Activated CD4-positive, alpha-beta T cell treated with anti-CD3 and anti-CD28 coated beads, Interleukin-2, amount 50 U/mL, for 1 hour (primary cell): ENCODE measurements at places on chromosomes 1 and 21.

GRCh38 chr1:112477550-112477949 is 31.2 kb upstream of the WNT2B start:
- no peak for DNase-seq

- DNase-seq: no peak
Observed at GRCh38 chr1:201749059-201749690, 79.8 kb upstream of the IPO9 start.

GRCh38 chr1:10779841-10780240 is 16.6 kb downstream of the CASZ1 start:
- DNase-seq: no peak

DNA sequence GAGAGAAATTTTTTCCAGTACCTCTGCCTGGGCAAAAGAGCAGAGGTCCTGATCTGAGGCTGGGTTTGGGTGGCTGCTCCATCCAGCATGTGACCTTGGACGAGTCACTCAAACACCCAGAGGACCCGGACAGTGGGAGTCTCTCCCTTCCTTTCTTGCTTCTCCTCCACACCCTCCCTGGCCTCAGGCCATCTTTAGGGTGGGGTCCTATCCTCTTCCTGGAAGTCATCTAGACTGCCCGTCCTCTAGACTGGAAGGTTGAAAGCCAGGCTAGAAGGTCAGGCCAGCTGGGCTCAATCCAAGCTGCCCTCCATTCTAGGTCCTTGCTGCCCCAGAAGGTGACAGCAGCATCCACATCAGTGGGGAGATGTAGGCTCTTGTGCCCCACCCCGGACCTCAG is 599.5 kb downstream of the MATN1 start:
- DNase-seq: no peak

- no peak for DNase-seq
Observed at GRCh38 chr1:221408117-221408803, 333.6 kb downstream of the DUSP10 start.

DNA sequence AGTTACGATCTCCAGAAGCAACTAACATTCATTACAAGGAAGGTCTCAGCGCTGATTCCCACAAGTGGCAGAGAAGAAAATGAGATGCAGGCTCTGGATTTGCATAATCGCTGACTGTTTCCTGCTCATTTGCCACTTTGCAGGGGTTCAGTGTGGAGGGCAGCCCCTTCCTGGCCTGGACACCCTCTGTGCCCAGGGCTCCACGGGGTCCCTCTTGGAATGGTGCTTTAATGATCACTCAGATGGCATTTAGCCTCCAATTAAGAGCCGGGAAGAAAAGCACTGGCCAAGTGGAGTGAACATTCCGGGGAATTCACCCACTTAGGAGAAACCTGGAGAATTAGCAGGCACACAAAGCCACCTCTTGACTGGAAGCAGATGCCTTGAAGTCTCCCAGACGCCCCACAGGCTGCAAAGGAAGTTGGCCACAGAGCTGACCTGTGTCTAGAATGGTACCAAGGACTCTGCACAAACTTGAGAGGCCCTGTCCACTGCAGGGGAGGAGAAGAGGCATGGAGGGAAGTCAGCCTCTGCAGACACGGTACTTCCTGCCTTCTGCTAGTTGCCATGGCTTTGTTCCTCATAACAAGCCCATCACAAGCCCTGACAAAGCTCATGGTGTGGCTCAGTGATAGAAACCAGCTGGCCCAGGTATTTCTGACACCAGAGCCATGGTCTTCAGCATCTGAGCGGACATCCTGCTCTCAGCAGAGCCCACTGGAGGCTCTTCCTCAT is 157.2 kb downstream of the KAZN start:
- DNase-seq: no peak

DNA sequence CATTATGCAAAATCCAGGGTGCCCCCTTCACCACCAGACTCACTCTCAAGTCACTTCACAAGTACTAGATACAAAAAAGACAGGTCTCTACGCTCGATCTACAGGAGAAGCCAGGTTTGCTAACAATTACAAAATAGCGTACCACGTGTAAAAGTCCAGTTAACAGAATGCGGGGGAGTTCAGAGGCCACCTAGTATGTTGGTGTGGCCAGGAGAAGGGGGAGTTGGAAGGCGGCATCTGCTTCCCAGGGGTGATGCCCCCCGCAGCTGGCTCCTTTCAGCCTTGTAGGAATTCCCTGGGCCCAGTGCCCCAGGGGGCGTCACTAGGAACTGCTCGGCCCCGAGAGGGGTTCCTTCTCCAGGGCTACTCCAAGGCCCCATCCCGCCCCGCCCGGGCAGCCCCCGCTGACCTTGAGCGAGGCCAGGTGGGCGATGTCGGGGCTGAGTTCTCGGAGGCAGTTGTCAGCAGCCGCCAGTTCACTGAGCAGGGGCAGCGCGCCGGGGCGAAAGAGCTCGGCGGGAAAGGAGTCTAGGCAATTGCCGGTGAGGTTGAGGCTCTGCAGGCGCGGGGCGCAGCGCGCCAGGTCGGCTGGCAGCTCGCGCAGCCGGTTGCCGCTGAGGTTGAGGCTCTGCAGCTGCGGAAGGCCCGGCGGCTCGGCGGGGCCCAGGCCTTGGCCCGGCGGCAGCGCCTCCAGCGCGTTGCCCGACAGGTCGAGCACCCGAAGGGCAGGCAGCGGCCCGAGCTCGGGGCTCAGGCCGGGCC is 664 bp downstream of the LRRC47 start:
- DNase-seq: no peak
